ENCODE measurements at places on chromosomes 4 and X.

DNA sequence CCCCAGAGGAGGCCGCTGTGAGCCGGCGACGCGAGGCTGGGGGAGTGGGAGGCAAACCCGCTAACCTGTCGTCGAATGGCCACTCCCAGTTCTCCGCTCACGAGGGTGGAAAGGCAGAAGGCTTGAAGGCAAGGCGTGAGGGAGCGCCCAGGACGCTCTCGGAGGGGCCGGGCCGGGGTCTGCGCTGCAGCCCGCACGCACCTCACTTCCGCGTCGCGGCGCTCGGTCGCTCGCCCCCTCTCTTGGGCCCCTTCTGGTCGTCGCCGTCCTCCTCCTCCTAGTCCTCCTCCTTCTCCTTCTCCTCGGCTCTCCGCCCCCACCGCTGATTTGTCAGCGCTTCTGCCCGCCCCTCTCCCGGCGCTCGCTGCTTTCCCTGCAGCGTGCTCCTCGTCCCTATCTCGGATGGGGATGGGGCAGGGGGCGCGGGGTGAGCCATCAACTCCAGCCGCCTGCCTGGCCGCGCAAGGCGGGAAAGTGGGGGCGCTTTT lies at the start of gene SNCA:
SNCA (minus strand) TSS at position 265 of the 488 bp plus-strand sequence. CDS start 1,494 bp downstream, outside the sequence.
- peak; percentile 61 for DNase-seq

DNA sequence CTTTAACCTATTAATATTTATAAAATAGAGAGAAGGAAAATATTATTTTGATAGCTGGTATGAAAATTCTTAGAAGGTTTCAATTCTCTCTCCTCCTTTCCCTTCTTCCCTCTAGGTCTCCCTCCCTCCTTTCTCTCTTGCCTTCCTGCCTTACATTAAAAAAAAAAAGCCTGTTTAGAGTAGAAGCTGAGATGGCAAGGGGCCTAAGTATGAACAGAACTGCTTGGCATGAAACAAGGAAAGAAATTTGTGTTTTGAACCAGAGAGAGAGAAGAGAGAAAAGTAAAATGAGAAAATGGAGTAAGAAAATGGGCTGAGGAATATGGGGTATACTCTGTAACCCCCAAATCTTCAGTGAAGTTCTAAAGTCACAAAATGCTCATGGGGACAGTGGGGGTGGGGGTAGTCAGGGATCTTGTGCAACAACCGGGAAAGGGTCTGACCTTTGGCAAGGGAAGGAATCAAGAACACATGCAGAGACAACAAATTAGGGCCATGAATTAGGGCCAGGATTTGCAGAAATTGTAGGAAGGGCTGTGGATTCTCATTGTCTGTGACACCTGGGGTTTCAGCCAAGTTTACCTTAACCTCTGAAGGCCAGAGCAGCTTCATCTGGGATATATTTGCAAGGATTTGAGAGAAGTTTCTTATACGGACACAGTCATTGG lies 30.6 kb downstream of the SUPT20HL2 start:
- DNase-seq, result no peak

DNA sequence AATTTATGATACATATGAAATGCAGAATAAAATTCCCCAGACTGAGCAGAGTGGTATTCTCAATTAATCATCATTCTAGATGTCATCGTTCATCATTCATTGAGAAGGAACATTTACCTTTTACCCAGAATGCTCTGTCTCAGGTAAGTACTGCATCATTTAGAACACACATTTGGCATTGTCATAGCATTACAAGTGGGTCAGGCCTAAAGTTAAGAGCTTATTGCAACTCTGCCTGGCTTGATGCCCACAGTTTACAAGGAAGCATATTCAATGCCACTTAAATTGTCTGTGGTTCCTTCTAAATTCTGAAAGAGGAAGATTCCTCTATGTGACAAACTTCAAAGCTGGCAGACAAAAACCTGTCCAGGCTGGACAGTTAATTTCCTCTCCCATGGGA lies 87.3 kb downstream of the CAMK2D start:
- DNase-seq, result no peak

GRCh38 chr4:141429933-141430332 lies 206.4 kb upstream of the IL15 start:
- no peak for DNase-seq
